NCI-H2171 treated with DMSO at 0.1 percent for 48 hours (cell line): ENCODE measurements at places on chromosomes 3 and 15.
A peak's percentile ranks its signal among the peaks of the same experiment; 100 is the strongest.

DNA sequence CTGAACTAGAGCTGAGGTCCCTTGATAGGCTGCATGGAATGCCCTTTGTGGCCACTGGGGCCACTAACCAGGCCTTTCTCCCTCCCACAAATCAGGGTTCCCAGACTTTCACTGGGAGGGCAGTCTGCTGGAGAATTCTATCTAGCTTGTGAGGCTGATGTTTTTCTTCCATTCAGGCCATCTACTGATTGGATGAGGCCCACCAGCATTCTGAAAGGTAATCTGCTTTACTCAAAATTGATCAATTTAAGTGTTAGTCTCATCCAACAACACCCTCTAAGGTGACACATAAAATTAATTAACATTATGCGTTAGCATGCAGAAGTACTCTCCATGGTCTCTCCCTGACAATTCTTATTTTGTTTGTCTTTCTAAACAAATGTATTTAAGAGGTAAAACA is 80.5 kb downstream of the RTP4 start:
- DNase-seq: no peak

DNA sequence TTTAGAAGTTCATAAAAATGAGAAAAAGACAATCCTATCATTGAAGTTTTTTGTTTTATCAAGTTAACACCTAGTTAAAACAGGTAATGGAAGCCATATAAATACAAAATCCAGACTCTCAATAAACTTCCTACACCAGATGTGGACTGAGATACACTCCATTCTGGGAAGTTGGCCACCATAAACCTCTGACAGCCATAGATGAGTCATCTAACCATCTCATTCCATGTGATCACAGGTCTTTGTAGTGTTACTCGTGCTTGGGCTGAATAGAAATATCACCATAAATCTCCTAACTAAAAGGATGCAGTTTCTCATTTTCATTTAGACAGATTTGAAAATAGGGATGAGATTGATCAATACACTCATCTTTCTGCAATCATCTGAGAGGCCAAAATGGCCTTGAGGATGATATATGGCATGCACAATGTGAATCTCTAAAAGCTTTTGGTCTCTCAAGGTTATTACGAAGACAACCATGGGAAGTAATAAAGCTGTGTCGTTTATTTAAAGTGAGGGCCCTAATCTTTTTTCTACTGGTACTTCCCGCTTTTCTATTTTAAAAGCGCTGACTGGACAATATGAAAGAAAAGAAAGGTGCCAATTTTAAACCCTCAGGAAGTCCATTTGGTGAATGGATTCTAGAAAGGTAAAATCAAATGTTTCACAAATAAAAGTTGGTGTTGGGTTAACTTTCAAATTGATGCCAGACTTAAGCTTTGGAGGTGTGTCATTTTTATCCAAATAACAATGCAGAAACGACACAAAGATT is 155.5 kb downstream of the POLR2M start:
- no peak for DNase-seq

DNA sequence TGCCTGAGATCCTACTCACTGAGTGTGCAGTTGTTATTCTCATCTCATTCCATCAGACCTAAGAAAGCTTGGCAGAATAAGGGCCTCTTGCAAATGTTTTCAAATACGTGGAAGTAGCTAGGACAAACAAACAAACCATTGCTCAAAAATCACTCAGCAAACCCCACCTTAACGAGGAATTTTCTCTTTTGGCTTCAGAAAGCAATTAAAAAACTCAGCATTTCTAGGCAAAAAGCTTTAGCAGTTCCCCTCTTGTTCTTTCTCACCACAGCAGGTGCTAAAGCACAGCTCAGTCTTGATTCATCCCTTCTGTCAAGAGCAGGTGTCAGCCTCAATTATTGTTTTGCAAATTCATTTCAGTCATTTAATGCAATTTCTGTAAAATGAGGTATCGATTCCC is 58.6 kb upstream of the NUDT16 start:
- no peak for DNase-seq

GRCh38 chr3:73326396-73326795 is 264.9 kb downstream of the EBLN2 start:
- peak; percentile 1 for DNase-seq

GRCh38 chr3:195194559-195195206 is 76.3 kb downstream of the XXYLT1 start:
- DNase-seq: no peak

GRCh38 chr3:118705487-118706219 is 329.0 kb downstream of the IGSF11 start:
- no peak for DNase-seq

GRCh38 chr3:115790759-115791158 is 167.4 kb downstream of the GAP43 start:
- DNase-seq: no peak

- no peak for DNase-seq
These were observed 168.8 kb upstream of the CNTN4 start for GRCh38 chr3:1929788-1930414.
